ENCODE measurements at places on chromosomes 5 and 9.

DNA sequence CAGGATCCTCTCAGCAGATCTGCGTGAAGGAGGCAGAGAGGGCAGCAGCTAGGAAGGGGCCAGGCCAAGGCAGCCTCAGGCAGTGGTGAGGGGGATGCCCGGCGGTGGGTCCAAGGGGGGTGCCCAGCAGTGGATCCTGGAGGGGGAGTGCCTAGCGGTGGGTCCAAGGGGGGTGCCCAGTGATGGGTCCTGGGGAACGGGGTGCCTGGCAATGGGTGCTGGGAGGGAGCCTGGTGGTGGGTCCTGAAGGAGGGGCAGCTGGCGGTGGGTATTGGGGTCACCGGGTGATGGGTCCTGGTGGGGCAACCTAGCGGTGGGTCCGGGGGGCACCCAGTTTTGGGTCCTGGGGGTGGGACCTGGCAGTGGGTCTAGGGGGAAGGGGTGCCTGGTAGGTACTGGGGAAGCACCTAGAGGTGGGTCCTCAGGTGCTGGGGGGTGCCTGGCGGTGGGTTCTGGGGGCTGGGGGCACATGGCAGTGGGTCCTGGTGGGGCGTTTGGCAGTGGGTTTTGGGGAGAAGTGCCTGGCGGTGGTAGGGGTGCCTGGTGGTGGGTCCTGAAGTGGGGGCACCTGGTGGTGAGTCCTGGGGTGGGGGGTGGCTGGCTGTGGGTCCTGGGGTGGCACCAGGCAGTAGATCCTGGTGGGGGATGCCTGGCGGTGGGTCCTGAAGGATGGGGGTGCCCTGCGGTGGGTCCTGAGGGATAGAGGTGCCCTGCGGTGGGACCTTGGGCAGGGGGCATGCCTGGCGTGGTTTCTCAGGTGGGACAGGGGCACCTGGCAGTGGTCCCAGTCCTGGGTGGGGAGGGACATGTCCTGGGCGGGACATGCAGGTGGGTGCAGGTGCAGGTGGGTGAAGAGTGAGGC is 1.9 kb downstream of the LRRC14B start:
- no peak for DNase-seq

GRCh38 chr5:138954257-138955012 is 79.3 kb upstream of the LRRTM2 start:
- DNase-seq, result no peak

DNA sequence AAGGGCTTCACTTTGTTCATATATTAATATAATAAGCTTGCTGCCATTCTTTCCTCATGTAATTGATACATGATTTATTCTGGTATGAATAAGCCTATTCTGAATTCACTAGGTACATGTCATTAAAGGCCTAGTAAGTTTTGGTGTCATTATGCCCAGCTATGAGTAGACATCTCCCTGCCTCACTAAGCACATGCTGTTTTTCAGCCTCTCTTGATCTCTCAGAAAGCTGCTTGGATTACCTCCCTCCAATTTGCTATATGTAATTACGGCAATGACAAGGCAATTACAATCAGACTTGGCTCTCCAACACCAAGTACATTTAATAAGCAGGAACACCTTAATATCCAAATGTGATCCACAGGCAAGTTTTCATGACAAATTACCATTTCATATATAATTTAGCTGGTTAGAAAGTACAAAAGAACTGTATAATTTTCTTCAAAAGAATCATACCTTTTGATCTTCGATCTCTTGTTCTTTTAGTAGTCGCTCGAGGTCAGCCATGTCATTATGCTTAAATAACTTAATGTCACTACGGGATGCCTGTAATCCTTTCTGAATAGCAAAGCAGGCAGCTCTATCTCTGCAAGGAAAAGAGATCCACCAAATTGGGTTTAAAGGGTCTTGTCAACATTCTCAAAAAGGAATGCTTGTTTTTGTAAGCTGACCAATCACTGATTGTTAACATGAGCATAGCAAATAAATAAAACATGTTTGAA is 56.3 kb downstream of the SPTLC1 start:
- no peak for DNase-seq

DNA sequence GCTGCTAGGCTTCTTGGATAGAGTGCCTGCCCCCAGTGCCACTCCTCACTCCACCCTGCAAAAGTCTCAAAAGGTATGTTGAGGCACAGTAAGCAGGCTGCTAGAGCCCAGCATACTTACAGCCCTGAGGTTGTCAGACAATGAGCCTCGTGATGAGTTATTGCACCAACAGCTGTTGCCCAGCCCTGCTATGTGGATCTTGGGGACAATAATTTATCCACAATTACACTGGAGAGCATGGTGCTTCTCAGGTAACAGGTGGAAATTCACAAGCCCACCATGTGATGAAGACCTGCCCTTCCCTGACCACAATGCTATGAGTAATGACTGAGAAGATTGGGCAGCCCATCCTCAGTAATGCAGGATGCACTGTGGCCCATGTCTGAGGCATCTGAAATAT is 36.5 kb downstream of the KCNIP1 start:
- no peak for DNase-seq

- peak; percentile 29 for DNase-seq
These were observed 39.7 kb downstream of the RAPGEF6 start for GRCh38 chr5:131595088-131596033.

GRCh38 chr9:7533376-7534090 is 266.0 kb downstream of the DMAC1 start:
- no peak for DNase-seq

- DNase-seq, result no peak
These were observed 73.3 kb downstream of the NTNG2 start for GRCh38 chr9:132235125-132235524.

DNA sequence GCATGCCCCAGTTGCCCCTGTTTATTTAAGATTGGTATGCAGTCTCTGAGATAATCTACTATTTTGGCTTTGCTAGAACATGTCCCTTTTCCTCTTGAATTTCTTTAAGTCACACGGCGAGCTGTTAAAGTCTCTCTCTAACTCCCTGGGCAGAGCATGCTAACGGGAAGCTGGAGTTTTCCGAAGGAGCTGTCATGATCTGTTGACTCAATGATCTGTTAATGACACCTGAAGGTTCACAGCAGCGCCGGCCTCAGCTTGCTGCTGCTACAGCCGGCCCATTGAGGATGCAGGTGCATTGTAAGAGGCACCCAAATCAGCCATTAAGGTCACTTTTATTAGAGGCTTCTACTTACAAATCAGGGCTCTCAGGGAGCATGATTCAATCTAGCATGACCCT is 1203.4 kb downstream of the MAT2B start:
- no peak for DNase-seq

DNA sequence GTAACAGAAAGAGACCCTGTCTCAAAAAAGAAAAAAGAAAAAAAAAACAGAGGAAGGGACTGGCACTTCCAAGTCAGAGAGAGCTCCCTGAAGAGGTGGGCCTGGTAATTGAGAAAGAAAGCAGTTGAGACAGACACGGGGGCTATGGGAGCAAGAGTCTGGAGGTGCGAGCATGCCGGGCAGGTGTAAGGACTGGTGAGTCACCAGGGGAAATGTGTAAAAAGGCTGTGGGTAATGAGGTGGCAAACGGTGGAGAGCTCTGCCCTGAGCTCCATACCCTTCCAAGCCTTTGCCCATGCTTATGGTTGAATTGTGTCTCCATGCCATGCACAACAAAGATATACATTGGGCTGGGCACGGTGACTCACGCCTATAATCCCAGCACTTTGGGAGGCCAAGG is 18.0 kb upstream of the JADE2 start:
- DNase-seq, result no peak

DNA sequence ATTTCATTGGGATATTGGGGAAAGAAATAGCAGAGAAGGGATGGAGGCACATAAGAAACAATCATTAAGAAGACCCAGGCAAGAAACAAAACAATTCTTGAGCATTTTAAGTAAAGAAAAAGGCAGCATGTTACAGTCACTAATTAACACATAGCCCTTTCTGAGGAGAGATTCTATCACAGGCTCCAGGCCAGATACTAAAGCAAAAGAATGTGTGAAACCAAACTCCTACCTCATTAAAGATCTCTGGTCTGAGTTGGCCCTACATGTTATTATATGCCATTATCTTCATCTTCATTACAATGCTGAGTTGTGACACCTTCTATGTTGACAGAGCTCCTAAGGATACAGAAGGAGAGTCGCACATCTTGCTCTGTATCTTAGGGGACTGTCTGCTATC is 37.5 kb downstream of the DAP start:
- no peak for DNase-seq

- no peak for DNase-seq
These were observed 658 bp downstream of the PDCD1LG2 start for GRCh38 chr9:5510989-5511388.
